Retina (tissue), 1 donor: ENCODE measurements at places on chromosomes 1 and 21.
A peak's percentile ranks its signal among the peaks of the same experiment; 100 is the strongest.

DNA sequence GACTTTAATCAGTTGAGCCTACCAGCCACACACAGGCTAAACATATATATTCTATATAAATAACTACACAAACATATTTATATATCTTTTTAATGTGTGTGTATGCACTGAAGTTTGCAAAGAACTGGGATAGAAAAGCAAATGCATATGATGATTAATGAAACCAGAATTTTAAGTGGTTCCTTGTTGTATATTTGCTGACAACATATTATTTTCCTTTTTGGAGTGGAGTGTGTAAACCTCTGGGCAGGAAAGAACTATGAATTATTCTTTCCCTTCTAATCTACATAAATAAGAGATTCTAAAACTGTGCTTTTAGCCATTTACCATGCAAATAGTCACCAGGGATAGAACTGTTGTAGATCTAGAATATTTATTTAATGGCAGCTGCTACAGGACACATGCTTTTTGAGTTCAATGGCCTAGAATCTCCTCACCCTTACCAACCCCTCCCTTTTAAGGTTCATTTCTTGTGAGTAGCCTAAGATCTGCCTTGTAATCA, 187.6 kb downstream of the BACH1 start:
- no peak for DNase-seq

DNA sequence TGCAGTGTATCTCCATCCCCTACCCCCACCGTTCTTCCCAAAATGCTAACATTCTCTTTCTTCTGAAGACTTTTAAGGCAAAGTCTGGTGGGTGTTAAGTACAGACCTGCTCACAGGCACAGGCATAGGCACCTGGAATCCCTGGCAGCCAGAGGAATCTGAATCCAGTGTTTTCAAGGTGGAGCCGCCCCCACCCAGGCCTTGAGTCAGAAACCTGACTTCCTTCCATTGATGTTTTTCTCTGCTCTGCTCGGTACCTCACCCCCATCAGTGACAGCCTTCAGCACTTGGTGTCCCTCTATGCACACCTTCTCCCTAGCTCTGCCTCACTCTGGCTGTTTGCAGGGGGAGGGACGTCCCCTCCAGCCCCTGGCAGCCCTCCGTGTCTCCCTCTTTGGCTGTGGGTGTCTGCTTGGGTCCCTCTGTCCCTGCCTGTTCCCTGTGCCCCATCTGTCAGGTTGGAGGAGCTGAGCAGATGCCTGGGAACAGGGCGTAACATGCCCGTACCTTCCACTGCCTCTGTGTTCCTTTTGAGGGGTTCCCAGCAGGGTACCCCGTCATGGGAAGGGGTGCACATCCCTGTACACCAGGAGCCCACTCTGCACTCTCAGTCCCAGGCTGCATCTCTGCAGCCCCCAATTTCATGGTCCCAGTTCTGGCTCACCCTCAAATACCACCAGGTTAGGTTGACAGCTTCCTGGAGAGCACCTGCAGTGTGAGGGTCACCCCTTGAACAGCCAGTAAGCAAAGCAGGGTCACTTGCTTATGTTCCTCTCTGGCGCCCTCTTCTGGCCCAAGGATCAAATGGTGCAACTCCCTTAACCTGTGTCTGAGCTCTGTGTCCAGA, 6.7 kb downstream of the NCDN start:
- DNase-seq = peak; percentile 57

DNA sequence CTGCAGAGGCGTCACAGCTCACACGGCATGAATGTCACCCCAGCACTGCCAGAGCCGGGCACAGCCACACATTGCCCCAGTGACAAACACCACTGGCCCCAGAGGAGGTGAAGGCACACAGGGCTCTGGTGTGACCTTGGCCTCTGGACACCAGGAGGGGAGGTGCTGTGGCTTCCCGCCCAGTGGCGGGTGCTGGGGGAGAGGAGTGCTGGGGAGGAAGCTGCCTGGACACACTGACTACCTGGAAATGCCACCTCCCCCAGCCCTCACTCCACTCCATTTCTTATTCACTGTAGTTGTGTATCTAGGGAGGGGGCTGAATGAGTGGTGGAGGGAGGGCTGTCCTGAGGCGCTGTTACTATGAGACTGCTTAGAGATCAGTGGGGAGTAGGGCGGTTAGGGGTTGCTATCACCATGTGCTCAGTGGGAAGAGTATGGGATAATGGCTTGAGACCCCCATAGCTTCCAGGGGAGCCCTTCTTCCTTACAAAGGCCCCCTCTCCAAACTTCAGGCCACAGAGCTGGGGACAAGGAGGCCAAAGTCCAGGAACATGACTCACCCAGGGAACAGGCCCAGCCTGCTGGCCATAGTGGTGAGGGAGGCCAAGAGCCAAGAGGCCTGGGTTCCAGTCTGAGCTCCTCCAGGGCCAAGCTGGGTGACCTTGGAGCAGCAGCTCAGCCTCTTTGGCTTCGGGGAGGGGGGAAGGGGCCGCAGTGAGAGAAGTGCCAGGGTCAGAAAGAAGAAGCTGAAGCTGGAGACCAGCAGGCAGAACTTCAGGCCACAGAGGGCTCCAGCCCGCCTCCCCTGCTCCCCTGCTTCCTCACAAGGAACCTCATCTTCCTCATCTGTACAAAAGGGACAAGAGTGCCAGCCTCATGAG, 40.1 kb downstream of the AHDC1 start:
- no peak for DNase-seq

GRCh38 chr1:54774820-54775498, 10.6 kb upstream of the PARS2 start:
- DNase-seq = peak; percentile 50

DNA sequence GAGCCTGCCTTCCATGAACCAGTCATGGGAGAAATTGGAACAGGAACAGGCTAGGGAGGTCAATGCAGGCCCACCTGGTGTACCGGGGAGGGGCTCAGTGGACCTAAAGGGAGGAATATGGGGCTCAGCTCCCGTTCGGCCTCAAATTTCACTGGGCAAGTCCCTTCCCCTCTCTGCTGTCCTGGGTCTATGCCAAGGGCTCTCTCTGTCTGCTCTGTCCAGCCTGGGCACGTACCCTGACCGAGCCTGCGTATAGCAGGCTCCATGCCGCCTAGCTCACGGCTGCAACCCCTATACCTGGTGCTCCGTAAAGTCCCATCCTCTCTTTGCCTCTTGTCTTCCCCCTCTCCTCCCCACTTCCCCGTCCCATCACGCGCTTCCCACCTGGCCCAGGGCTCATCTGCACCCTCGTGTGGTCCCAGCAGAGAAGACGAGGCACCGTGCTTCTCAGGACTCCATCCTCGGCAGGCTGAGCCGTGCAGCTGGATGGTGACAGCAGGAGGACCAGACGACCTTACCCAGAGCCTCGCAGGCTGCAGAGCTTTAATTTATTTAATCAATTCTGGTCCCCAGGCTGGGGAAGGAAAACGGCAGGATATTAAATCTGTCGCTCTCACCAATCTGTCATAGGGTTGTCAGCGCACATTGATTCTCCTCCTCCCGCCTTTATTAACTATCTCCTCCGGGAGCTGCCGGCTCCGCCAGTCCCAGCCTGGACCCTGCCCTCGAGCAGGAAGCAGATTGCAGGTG, 25.0 kb upstream of the DISP3 start:
- peak; percentile 62 for DNase-seq

DNA sequence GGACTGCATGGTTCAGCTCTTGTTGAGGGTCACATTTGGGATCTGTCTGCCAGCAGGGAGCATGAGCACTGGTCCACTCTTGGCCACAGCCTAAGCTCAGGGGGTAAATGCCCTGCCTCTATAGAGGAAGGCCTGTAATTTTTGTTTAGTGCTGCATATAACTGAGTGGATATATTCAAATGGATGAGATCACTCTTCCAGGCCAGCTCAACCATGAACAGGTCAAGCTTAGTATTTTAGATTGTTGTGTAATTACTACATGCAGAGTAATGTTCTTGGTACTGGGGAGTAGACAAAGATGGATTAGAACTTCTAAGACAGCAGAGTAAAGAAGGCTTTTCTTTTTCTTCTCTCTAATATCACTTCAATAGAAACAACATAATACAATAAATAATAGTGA, 376.9 kb downstream of the GPATCH2 start:
- DNase-seq = no peak

- DNase-seq = no peak
Measured at GRCh38 chr1:232883992-232884661, 66.3 kb upstream of the NTPCR start.

DNA sequence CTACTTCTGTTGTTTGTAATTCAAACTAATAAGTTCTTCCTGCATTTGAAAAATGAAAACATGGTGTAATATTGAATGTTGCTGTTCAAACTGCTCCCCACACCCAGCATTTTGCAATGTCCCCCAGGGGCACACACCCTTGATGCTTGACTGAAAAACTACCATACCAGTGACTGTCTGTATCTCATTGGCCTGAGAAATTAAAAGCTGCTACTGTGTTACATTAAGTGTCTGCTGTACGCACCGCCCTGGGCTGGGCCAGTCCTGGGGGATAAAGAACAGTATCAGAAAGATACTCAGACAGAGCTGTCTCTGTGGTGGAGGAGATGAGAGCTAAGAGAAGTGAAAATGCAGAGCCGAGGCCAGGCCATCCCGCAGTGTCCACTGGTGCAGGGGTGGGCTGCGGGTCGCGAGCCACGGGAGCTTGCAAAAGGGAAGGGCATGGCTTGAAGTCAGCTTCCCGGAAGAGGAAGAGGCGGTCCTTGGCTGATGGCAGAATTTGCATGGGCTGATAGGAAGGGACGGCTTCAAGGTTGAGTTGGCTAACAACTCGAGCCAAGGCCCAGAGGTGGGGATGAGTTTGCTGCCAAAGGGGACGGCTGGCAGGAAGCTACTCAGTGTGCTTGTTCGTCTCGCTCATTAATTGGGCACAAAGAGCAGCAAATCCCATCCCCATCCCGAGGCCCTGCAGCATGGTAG, 329.8 kb upstream of the VAMP3 start:
- no peak for DNase-seq

DNA sequence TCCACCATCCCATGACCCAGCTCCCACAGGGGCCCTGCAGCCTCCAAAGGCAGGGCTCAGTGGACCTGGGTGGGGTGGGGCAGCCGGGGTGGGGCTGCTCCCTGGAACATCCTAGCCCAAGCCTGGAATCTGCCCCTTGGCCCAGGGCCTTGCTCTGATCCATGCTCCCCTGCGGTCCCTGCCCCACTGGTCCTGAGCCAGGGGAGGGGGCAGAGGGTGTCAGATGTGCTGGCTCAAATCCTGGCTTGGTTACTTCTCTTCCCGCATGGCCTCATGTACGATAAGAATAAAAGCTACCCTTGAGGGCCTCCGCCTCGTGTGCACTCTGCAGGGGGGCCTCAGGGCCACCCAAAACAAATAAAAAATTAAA, 819 bp downstream of the SLC25A34 start:
- DNase-seq = no peak
